ENCODE measurements at places on chromosomes 1 and 21.

- no peak for DNase-seq
These were observed 28.4 kb upstream of the PLEKHO1 start for GRCh38 chr1:150121236-150121862.

- DNase-seq = no peak
These were observed 42.3 kb downstream of the MDM4 start for GRCh38 chr1:204558467-204558866.

DNA sequence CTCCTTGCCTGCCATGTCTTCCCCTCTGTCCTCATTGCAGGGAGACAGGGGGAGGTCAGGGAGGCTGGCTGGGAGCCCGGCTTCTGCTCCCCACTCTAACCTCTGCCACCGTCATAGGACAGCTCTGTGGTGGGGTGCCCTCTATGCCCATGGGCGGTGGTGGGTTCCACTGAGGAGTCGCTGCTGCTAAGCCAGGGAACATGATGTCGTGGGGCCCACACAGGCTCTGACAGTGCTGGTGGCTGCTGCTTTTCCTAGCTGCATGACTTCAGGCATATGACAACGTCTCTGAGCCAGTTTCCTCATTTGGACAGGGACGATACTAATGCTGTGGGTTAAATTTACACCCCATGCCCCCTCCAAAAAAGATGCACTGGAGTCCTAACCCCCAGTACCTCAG lies 14.7 kb downstream of the KCNA10 start:
- DNase-seq = no peak

DNA sequence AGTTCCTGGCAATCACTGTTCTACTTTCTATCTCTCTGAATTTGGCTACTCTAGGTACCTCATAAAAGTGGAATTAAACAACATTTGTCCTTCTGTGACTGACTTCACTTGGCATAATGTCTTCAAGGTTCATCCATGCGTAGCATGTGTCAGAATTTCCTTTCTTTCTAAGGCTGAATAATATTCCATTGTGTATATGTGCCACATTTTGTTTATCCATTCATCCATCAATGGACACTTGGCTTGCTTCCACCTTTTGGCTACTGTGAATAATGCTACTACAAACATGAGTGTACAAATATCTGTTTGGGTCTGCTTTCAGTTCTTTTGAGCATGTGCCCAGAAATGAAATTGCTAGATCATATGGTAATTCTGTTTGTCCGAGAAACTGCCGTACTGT lies 14.7 kb downstream of the CACHD1 start:
- no peak for DNase-seq

- DNase-seq = no peak
These were observed 6.5 kb downstream of the DEGS1 start for GRCh38 chr1:224189561-224189960.

GRCh38 chr21:32716486-32716885 lies 11.3 kb downstream of the SYNJ1 start:
- DNase-seq = no peak

GRCh38 chr1:21508580-21509350 lies 458 bp upstream of the ALPL start:
- peak; percentile 36 for DNase-seq

DNA sequence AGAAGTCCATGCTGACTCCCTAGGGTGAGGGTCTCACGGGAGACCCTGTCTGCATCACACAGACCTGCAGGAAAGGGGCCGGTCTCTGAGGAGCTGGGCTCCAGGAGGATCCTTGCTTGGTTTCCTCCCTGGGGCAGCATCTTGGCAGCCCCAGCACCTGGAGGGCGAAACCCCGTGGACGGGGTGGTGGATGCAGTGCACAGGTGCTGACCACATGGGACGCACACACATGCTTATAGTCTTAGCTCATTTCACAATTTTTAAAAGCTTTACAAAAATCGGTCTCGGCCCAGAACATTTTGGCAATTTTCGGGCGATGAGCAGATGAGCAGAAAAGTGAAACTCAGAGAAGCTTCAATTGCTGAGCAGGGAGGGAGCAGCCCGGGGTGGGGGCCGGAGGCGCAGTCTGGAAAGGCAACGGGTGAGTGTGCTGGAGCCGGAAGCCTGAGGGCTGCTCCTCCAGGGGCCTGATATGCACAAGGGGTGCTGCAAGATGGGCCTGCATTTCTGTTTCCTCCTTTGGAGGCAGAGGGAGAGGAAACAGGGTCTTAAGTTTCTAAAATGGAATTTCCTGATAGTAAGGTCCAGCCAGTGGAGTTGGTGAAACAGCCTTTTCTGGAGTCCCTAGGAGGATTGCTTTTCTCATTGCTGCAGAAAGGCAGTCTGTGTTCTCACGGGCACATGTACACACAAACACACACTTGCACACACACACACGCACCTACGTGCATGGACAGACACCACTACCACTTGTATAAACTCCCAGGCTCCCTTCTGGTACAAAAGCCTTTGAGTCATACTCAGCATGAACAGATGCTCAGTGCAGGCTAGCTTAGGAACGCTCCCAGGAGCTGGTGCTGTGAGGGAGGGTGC lies 60.6 kb downstream of the SCCPDH start:
- DNase-seq = no peak

- no peak for DNase-seq
These were observed 9.8 kb downstream of the MTOR start for GRCh38 chr1:11252538-11252937.

DNA sequence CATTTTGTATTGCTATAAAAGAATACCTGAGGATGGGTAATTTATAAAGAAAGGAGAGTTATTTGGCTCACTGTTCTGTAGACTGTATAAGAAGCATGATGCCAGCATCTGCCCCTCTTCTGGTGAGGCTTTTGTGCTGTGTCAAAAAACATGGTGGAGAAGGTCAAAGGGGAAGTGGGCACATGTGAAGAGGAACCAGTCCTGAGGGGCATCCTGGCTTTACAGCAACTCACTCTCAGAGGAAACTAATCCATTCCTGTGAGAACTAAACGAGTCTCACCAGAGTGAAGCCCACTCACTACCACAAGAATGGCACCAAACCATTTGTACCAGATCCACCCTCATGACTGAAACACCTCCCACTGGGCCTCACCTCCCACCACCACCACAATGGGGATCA lies 18.8 kb upstream of the SELP start:
- no peak for DNase-seq

- DNase-seq = no peak
These were observed 25.9 kb upstream of the NID1 start for GRCh38 chr1:236090741-236091147.

GRCh38 chr1:94322696-94323095 lies 85.3 kb upstream of the ARHGAP29 start:
- no peak for DNase-seq

- DNase-seq = peak; percentile 7
These were observed 49.7 kb downstream of the MDM4 start for GRCh38 chr1:204565617-204566582.

DNA sequence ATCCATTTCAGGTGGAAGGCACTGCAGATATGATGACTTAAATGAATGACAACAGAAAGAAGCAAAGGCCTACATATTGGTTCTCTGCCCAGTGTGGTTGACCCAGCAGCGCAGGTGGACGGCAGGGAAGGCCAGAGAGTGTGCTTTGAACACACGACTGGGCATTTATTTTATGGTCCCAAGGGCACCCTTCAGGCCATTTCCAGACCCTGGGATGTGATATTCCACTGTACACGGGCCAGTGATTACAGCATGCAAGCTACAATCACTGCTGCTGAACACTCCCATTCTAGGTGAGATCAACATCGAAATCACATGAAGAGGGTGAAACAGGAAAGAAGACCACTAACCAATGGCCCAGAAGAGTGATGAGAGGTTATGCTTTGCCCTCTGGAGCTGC lies 33.8 kb downstream of the PCNX2 start:
- no peak for DNase-seq

DNA sequence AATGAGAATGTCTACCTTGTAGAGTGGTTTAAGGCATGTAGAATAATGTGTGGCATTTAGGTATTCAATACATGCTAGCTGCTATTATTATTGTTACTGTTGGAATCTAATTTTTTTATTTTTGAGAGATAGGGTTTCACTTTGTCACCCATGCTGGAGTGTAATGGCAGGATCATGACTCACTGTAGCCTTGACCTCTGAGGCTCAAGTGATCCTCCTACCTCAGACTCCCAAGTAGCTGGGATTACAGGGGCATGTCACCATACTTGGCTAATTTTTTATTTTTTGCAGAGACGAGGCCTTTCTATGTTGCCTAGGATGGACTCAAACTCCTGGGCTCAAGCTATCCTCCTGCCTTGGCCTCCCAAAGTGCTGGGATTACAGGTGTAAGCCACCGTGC lies 61.9 kb downstream of the EPB41 start:
- DNase-seq = no peak

DNA sequence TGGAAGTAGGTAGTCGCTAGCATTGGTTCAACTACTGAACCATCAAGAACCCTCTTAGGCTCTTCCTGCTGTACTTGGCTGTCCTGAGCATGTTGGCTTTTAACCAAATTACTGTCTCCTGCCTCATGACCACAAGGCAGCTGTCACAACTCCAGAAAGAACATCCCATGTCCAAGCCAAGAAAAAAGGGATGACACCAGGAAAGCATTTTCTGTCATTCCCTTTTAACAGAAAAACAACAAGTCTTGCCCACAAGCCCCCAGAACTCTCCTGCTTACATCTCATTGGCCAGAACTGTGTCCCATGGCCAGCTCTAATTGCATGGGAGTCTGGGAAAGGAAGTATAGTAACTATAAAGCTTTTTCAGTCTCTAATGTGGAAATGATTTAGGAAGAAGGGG lies 2.4 kb upstream of the RNU5D-1 start:
- DNase-seq = no peak

DNA sequence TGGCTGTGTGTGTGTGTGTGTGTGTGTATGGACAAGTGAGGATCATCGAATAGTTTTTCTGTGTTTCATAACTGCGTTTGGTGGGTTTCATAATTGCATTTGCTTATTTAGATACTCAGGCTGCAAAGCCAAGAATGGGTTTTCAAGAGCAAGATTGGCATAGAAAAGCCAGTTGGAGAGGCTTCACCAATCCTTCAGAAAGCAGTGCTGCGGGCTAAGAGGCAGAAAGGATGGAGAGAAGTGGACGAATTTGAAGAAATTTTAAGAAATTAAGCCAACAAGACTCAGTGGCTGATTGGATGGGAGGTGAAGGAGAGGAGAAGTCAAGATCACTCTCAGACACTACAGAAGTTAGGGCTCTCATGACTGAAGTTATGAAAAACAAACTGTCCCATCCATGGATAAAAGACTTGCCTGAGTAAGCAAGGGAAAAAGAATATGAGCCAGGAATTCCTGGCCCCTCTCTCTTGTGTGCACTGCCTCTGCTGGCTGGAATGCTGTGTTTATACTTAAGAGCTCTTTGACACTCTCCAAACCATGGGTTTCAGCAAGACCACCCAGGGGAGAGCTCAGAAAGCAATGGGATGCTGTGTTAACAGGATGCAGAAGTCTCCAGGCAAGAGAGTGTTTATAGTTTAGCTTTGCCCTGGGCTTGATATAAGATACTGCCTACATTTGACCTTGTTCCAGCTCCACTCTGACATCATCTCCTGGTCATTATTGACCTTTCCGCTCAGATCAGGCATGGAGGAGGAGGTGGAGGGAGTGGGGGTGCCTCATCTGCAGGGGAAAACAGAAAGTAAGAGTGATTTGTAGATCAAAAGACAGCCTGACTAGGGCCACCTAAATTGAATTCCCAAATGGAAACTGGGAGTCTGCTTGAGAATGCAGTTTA lies 232.0 kb upstream of the PLXNA2 start:
- DNase-seq = no peak

DNA sequence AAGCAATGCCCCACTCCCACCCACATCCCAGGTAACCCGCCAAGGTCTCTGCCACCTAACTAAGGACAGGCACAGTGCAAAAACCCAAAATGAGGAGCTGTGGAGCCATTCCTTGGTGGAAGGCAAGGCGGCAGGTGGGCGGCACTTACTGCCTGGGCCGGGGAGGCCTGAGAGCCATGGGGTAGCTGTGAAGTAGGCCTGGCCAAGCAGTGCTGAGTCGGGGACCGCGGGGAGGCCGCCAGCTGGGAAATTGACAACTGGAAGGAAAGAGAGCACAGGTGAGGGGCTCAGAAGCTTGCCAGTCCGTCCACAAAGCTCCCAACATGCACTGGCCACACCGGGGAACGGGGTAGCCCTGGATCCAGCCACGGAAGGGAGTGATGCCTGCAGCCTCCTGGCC lies 85.3 kb downstream of the NPHP4 start:
- no peak for DNase-seq

DNA sequence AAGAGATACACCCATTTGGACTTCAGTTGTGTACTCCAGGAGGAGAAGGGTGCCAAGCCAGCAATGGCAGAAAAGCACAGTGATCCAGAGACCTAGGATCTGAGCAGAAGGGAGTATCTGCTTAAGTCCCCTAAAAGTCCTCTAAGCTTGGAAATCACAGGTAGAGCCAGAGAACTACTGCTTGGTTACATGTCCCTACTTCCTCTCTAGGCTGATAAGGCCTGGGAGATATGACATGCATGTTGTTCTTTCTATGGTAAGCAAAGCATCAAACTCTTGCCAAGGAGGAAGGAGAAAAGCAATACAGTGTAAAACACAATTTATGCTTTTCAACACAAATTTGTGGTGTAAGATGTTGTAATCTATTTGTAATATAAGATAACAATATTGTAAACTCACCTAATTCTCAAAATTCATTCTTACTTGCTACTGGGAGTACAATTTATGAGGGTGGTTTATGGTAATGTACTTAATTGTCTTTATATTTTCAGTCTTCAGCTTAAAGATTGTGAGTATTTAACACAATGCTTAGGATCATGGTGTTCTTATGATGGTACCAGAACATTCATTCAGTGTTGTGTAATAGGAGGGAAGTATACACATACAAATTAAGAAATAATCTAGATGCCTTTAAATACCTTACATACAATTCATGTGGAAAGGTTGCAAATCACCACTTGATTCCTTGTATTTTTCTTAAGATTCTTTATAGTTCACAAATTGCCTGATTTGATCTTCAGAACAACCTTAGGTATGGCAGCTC lies 49.1 kb upstream of the GNG12 start:
- DNase-seq = no peak

- no peak for DNase-seq
These were observed 347.6 kb downstream of the PTPRC start for GRCh38 chr1:198986442-198986841.

DNA sequence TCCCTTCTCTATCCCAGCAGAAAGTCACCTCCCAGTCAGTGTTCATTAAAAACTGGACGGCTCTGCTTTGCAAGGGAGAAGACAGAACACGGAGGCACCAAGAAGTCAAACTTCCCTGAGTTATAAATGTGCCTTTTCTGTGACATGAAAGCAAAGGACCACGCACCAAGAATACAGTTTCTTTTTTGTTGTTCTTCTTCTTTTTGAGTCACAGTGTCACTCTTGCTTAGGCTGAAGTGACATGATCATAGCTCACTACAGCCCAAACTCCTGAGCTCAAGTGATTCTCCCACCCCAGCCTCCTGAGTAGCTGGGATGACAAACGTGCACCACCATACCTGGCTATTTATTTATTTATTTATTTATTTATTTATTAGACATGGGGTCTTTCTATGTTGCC lies 22.7 kb downstream of the GLUL start:
- no peak for DNase-seq
